NCI-H82 (cell line): ENCODE measurements at places on chromosomes 3 and 15.

DNA sequence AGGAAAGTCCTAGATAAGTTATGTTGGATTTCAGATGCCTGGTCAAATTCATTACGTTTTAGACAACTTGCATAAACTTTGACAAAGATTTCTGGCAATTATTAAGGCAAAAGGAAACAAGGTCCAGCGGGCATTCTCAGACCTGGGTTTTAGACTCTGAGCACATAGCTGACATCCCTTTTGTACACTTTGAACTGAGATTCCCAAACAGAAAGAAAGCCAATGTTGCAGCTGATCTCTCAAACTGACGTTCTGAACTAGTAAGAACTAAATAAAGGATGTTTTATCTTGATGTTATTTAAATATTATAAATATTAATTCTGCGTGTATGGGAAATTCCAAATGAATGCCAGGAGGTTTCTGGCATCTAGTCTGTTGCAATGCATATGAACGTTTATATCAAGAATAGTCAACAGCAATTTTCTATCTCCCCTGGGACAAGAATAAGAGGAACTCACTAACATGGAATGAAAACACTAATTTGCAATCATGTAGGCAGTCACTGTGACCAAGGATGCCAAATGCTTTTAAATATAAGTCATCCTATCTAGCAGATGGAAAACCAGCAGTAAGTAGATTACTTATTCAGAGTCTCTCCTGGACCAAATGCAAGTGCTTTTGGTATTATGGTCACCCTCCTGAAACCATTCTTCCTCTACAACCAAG lies 202.1 kb downstream of the GREM1 start:
- peak; percentile 33 for DNase-seq

- DNase-seq = no peak
These were observed 407.5 kb downstream of the ZBTB20 start for GRCh38 chr3:114739627-114740026.

- DNase-seq = no peak
These were observed 18.0 kb downstream of the NCEH1 start for GRCh38 chr3:172692751-172693338.

DNA sequence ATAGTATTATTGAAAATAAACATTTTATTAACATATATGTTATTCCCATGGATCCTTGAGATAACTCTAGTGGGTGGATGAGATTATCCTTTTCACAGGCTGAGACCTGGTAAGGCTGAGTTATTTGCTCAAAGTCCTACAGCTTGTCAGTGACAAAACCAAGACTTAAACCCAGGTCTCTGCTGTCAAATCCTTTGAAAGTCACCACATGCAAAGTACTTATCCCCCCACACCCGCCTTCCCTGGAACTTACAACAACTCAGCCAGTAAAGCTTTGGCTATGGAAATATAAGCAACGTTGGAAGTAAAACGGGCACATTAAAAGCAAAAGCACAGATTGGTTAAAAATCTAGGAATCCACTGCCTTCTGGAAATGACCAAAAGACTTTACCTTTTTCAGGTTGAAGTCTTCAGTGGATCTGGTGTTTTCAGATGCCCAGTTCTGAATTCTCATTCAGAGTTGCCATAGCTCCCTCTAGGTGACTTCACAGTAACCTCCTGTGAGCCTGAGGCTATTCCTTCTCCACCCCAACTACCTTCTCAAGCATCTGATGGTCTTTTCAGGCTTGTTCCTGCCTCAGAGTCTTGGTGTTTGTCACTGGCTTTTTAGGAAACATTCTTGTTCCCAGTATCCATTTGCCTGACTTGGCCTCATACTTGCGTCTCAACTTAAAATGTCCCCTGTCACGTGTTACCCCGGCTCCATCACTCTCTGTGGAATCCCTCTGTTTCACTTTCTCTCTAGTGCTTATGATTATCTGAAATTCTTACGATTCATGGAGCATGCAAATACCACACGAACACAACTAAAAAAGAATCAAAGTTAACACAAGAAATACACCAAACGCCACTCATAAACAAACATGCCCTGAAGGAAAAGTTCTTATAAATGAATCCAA lies 131.2 kb downstream of the MAGI1 start:
- peak; percentile 70 for DNase-seq

DNA sequence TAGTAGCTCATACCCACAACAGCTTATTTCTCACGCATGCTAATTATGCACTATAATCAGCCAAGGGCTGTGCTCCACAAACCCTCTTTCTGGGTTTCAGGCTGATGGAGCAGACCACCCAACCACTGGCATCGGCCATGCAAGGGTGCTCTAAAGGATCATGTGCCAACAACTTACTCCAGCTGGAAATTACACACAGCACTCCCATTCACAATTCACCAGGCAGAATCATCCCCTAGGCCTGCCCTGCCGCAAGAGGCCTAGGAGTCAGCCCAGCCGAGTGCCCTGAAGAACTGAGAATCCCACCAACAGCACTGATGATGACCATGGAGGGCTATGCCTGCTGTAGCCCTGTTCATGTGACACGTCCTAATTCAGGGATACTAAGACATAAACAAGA lies 216.2 kb upstream of the CHRNA7 start:
- no peak for DNase-seq

- DNase-seq = no peak
These were observed 288.8 kb downstream of the CNTN6 start for GRCh38 chr3:1381647-1382036.
